ENCODE measurements at places on chromosomes 2 and 18. TPM values are rescaled to one million over a fixed set of nuclear protein-coding genes. Genes with fewer than 3 reads are reported as not detected.
A peak's percentile ranks its signal among the peaks of the same experiment; 100 is the strongest.

POTEJ gene
- not detected for total RNA-seq

CTIF gene
- total RNA-seq = 47.2 TPM

ARHGEF4 gene
- total RNA-seq = 4.2 TPM

MAP2 gene
- total RNA-seq = 22.7 TPM

HES6 gene
- total RNA-seq = 10.5 TPM

RGPD3 gene
- 0.05 TPM for total RNA-seq

ATP6V1B1 gene
- total RNA-seq = 2.3 TPM

SPATA3 gene
- total RNA-seq = not detected

DNA sequence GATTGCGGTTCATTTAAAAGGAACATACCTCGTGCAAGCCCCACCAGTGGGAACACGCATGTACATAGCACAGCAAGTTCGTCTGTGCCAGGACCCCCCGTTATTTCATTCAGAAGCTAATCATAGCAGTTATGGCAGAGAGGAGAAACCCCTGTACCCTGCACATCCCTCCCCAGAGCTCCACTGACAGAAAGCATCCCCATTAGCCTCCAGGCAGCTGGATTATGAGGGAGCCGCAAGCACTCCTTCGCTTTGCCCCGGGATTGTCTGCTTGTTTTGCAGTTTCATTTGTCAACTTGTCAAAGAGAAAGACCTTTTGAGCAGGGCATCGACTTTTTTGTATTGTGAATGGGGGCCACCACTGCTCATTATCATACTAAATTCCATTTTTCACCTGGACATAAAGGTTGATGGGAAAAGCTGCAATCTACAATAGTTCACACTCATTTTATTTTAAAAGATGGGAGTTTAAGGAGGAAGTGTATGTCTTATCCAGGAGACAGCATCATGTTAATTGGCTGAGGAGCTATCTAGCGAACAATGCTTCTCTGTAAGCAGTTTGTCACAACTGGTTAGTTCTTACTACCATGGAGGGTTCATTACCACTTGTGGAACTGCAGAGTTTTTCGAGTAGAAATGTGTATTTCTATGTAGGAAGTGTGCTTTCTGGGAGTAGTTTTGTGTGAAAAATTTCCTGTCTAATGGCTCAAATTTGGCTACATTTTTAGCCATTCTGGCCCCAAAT, 255.3 kb downstream of the THSD7B start:
- DNase-seq = no peak

- no peak for DNase-seq
Observed at GRCh38 chr2:129324349-129324748, 655.1 kb upstream of the RAB6C start.

- DNase-seq = no peak
Observed at GRCh38 chr2:237720957-237721356, 77.6 kb upstream of the RBM44 start.

- DNase-seq = no peak
Observed at GRCh38 chr2:223270548-223270947, 218.6 kb downstream of the KCNE4 start.

- no peak for DNase-seq
Observed at GRCh38 chr2:59082657-59083056, 841.5 kb upstream of the FANCL start.

GRCh38 chr2:231050018-231050901, 6.4 kb upstream of the PSMD1 start:
- DNase-seq = no peak

GRCh38 chr2:66930339-66931220, 466.6 kb upstream of the ETAA1 start:
- no peak for DNase-seq

DNA sequence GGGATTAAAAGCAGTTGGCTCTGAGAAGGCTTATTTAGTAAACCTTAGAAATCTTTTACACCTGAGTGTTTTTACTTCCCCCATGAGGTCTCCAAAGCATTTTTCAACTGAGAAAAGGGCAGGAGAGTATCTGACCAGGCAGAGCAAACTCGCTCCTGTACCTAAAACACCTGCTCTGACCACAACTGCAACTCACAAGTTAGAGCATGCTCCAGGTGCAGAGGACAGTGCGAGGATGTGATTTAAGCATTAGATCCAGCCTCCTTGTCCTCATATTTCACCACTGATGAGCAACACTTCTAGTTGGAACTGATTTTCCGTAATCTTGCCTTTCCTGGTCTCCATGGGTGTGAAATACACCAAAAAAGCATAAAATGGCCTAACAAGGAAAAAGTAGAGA, 34.5 kb upstream of the TBC1D8 start:
- no peak for DNase-seq

DNA sequence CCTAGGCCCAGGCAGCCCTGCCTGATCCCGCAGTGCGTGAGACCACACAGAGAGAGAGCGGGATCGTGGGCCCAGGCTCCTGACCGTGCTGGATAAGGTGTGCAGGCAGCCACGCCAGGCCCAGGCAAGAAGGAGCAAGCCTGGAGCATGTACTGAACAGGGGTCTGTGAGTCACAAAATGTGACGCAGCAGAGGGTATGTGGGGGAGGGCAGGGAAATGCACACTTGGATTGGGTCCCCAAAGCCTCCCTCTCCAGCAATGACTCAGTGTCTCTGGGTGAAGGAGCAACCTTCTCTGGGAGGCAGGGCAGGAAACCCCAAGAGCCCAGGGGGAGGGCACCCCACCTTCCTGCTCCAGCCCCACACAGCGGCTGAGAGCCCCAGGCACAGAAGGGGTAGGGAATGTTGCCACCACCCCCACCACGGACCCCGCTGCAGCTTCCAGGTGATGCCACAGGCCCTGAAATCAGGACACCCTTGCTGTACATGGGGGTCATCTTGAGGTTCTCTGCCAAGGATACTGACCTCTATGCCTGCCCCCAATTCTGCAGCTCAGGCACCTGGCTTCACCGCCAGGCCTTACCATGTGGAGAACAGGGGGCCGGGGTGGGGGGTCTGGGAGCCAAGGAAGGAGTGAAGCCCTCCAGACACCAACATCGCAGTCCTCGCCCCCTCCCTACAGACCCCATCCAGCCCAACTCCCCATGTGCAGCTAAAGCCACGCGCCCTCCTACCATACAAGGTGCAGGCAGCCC, 1.3 kb upstream of the GPC1 start:
- DNase-seq = peak; percentile 82

- no peak for DNase-seq
Observed at GRCh38 chr2:126399001-126399400, 257.0 kb upstream of the GYPC start.

DNA sequence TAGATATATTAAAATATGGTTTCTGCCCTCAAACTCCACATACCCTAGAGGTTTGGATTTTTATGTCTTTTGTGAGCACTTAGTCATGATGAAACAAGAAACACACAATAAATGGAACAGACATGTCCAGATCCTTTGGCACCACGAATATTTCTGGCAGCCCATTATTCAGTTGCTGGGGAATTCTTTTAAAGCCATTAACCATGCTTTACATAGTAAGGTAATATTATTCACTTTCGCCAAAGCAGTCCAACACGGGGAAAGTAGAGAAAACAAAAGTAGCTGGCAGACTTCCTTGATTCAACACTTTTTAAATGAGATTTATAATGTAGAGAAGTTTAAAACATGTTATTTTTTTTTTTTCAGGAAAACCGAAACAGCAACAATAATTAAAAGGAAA, 235.4 kb downstream of the PIEZO2 start:
- DNase-seq = no peak

DNA sequence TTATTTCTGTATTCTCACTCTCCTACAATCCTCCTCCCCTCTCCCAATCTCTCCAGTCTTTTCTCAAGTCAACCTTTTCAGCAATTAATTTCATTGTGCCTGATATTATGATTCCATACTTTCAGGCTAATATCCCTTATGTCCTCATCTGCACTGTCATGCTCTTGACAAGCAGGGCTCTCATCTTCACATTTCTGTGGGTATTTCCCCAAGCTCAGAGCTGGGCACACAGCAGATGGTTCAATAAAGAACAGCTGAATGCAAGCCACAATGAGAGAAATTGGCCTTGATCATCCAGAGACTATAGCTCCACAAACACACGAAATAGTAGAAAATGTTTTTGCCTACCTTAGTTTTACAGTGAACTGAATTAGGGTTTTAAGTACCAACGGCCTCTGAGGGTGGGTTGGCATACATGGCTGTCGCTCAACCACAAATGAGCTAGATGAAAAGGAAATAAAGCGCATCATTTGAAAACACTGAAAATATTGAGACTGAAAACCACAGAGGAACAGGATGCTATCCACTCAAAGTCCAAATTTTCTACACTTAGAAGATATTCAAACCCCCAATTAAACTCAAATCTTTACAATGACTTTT, 47.5 kb upstream of the STAT1 start:
- no peak for DNase-seq

GRCh38 chr2:71155846-71156245, 25.4 kb downstream of the MPHOSPH10 start:
- DNase-seq = no peak

DNA sequence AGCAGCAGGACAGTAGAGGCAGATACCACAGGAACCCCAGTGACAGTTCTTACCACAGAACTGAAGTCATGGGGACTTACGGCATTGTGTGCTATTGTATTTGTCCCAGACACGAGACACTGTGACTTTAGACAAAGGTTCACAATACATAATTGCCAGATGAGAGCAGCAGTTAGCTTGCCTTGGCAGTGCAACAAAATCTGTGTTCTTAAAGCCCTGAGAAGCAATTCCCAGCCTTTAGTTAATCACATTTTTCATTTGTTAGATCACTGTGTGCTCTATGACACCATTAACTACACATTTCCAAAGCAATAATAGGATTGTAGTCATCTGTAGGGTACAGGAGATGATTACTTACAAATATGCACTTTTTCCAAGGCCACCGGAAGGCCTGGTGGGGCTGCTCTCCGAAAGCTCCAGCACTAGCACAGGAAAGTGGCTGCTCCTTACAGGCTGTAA, 97.5 kb upstream of the LDLRAD4 start:
- DNase-seq = no peak

- no peak for DNase-seq
Observed at GRCh38 chr2:142879151-142879550, 1.7 kb downstream of the KYNU start.

- DNase-seq = no peak
Observed at GRCh38 chr18:66550366-66550765, 53.5 kb downstream of the CDH19 start.

DNA sequence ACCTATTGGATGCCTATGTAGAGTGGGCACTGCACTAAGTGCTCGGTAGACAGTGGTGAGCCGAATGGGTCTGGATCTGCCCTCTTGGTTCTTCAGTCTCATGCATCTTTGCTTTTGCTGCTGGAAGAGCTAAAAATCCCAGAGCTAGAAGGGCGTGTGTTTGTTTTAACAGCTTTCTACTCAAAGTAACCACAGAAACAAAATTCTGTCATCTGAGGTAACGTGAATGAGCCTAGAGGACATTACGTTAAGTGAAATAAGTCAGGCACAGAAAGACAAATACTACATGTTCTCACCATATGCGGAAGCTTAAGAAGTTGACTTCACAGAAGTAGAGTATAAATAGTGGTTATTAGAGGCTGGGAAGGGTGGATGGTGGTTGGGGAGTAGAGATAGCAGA, 119.8 kb downstream of the PLB1 start:
- DNase-seq = no peak

DNA sequence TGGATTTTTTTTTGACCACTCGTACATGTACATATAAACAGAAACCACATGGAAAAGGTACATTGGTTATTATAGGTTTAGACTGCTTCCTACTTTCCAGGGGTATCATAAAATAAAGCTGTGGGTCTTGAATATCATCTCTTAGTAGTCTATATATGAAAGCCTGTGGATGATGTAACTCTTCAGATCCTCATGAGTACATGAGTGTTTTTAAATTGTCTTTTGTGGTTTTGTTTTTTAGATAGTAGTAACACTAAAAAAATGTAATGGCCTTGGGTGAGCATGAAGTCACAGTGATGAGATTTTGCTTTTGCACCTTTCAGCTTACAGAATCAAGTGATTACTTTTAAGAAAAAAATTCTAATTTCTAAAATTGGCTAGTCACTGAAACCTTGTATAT, 80.2 kb downstream of the RAB3GAP1 start:
- DNase-seq = no peak

GRCh38 chr2:184030245-184030644, 568.1 kb upstream of the ZNF804A start:
- DNase-seq = no peak

DNA sequence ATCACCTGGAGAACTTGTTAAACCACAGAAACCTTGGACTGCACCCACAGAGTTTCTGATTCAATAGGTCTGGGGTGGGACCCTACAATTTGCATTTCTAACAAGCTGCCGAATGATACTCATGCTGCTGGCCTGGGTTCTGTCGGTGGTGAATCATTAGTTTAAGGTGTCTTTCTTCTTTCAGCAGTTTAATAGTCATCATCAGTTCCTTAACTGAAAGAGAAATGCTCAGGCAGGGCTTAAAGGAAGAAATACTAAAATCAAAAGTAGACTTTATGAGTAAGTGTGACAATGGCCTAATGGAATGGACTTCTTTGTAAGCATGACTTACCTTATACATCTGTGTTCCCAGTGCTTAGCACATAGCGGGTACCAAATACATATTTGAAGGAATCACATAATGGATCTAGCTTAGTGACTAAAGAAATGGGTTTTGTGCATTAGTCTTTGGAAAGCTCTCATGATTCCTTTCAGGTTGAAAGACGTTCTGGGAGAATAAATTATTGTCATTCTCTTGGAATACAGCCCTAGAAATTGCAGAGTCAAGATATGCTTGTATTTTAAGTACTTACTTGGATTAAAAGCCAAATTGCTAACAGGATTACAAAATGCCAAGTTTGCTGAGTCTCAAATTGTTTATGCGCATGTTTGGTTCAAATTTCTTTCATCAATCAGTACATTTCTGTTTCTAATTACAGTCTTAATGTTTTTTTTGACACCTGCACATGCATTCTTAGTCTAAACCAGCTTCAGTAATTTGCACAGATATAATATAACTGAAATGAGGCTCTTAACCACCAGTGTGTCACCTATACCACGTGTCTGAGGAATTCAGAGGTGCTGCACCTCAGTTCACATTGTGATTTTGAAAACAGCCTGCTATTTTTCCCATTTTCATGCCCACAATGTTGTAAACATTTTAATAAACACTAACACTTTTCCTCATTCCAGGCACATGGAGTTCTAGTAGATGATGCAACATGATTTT, 220.3 kb upstream of the NRP2 start:
- DNase-seq = no peak

Data from NCI-H460 (cell line).